Foreskin keratinocyte (primary cell): ENCODE measurements at places on chromosomes 7 and 10.
A peak's percentile ranks its signal among the peaks of the same experiment; 100 is the strongest.

DNA sequence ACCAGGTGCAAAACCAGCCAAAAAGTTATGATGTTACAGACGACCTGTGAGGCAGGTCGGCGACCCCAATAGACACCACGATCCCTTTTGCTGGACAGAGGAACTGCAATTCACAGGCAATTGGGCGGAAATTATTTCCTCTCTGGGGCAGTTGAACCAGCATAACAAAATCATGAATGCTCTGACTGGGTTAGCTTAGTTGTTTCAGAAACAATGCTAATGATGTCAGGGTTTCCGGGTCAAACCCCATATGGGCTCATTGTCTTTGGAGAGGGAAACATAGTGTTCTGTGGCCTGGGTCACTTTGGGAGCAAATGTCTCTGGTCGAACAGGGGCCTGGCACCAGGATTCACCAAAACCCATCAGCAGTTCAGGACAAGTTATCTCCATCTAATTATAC lies 669.1 kb upstream of the NRP1 start:
- DNase-seq: no peak

- peak; percentile 59 for DNase-seq
Measured at GRCh38 chr7:142612237-142612881, 136.9 kb upstream of the PRSS1 start.

GRCh38 chr7:142587578-142588191 lies 161.6 kb upstream of the PRSS1 start:
- DNase-seq: peak; percentile 53

GRCh38 chr10:78506614-78507013 lies 473.0 kb downstream of the RPS24 start:
- no peak for DNase-seq
